ENCODE measurements at places on chromosomes 7 and 10.

GRCh38 chr10:16644146-16644545, 122.5 kb upstream of the C1QL3 start:
- no peak for DNase-seq

DNA sequence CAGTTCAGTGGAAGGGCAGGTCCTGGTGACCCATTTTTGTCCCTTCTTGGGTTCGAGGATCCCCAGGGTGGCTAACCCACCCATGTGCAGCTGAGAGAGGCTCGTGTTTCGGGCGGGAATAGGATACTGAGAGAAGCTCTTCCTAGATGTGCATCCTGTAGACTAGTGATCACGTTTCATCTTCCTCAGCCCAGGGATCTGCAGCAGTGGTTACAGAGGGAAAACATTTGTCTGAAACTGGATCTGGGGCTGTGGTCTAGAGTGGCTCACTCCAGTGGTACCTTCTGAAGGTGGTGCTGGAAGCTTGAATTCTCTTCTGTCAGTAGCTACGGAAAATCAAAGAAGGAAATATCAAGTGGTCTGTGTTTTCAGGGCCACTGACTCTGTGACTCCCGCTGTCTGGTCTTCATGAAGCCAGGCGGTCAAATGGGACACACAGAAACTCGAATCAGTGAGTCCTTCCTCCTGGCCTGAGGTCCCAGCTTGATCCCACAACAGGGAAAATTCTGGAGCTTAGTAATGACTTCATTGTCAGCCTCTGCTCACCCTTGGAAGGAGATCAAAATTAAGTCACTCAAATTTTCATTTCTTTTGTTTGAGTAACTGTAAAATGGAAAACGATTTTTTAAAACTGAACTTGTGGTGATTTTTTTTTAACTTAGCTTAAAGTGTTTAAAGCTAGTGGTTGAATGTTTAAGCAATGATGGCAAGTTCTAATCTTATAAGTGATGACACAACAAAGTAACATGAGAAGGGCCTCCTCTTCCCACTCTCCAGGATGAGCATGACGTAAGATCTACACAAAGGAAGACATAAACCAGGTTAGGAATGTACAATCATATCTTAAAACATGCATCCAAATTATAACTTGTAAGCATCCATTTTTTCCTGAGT, 469.3 kb upstream of the KLF6 start:
- no peak for DNase-seq

- DNase-seq = no peak
These were observed 39.9 kb downstream of the RBM17 start for GRCh38 chr10:6128591-6129251.

DNA sequence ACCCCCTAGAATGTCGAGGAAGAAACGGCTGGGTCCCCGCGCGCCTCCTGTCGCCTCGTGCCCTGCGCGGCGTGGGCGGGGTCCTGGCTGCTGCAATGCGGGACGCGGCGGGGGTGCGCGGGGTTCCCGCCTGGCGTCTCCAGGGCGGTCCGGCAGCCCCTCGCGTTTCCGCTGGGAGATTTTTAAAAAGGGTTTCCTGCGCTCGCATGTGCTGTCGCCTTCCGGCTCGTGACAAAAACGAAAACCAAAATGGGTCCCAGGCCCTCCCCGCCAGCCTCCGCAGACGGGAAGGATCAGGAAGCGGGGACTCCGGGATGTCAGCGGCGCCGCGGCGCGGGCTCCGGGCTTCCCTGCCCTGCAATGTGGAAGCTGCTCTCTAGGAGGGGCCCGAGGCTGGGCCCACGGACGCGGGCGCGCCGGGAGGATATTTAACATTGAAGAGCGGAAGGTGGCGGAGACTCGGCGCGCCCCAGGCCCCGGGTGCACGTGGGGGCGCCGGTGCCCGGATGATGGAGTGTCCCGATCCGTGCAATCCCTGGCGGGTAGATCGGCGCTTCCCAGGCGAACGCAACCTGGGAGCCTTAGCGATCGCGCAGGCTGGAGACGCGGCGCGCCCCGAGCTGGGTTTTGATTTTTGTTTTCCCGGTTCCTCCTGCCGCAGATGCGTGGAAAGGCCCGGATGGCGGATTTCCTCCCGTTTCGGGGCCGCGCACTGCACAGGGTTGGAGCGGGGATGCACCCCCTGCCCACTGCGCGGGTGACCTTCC, 1.0 kb downstream of the PFKP start:
- no peak for DNase-seq

DNA sequence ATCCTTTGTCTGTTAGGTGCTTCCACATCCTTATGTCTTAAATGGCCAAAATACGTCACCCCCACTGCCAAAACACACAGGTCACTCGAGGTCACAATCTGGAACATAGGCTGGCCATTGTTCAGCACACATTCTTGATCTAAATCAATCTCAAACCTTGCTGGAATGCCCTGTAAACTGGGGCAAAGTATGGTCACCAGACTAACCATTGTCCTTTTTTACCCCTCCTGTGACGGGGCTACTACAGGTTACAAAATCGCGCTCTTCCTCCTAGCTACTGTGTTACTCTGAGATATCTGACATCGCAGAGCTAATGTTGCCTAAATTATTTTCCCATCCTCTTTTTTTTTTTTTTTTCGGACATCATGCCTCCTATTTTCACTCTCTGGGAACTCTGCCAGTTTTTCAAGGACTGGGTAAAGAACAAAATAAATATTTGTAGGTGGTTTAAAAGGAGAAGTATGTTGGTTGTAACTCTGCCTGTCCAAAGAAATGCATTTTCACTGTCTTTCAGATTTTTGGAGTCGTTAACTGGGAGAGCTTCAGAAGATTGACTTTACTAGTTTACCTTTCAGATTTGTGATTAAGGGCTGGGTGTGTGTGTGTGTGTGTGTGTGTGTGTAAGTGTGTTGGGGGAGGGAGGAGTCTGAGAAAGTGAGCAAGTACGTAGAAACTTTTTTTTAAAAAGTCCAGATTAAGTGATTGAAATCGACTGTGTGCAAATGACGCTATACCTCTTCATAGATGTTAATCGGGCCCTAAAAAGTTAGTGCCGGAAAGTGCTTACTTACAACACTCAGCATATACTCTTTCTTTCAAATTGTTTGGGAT, 942 bp upstream of the KIAA1217 start:
- no peak for DNase-seq

DNA sequence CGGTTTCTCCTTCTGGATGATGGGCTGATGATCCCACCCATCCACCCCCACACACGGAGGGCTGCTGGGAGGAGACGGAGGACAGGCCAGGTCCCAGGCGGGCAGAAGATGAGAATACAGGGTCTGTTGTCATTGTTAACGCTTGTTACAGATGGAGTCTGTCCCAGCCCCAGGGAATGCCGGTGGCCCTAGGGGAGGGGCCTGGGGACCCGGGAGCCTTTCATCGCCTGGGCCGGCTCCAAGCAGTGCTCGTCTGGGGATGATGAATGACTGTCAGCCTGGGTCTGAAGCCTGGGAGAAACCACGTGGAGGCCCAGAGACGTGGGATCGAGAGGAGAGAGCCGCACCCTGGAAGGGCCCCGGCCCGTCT, 69.2 kb downstream of the UNCX start:
- DNase-seq = no peak

DNA sequence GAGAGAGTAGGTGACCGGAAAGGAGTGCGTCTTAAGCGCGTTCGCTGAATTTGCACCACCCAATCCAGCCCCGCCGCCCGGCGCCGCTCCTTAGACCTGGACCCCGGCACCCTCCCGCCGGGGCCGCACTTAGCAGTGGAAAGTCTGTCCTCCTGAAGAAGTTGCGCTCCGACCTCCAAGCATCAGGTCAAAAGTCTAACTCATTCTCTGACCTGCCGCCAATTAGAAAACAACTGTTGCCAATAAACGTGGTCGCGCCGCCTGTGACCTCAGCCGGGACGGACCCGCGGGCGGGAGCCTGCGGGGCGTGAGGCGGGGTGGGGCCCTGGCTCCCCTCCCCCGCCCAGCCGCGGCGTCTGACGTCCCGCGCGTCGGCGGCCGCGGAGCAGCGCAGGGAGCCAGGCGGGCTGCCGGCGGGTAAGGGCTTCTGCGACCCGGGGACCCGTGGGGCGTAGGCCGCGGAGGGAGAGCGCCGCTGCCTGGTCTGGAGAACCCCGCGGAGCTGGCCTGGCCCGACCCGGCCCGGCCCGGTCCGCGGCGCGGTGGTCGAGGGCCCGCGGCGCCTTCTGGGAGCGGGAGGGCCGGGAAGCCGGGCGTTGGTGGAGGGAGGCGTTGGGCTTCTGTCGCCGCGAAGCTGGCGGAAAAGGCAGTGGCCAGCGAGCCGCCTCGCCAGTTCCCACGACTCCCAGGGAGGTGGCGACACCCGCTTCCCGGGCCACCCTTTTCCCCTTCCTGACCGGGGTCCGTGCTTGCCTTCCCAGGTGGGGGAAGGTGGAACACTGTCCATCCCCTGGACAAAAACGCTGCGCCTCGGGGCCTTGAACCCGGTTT, at the start of gene BCAP29:
BCAP29 (plus strand) TSS at position 362 of the 831 bp plus-strand sequence. CDS start 527 bp downstream, outside the sequence.
- DNase-seq = peak; percentile 25

DNA sequence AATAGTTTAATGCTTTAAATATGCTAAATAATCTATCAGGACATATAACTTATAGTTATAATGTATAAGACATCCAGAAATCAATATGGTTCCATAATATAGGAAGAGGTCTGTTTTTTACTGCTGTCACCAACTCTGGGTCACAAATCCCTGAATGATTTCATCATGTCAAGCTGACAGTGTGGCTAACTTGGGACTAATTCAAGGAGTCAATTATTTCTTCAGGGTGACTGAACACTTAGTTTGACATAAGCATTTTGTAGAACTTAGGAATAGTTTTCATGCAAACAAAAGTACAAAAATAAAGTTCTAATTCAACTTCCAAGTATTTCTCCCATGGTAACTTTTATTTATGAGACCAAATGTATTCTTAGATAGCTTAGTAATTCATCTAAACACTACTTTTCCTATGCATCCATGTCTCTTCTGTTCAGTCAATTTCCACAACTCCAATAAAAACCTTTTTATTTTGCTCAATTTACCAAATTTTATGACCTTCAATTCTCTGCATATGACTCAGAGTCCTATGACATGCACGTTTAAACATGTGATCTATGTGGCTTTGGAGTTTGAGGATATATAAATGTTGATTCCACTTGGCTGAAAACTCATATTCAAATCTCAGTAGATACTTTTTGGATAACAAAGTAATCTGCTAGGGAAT, 40.3 kb upstream of the GNAT3 start:
- DNase-seq = no peak

DNA sequence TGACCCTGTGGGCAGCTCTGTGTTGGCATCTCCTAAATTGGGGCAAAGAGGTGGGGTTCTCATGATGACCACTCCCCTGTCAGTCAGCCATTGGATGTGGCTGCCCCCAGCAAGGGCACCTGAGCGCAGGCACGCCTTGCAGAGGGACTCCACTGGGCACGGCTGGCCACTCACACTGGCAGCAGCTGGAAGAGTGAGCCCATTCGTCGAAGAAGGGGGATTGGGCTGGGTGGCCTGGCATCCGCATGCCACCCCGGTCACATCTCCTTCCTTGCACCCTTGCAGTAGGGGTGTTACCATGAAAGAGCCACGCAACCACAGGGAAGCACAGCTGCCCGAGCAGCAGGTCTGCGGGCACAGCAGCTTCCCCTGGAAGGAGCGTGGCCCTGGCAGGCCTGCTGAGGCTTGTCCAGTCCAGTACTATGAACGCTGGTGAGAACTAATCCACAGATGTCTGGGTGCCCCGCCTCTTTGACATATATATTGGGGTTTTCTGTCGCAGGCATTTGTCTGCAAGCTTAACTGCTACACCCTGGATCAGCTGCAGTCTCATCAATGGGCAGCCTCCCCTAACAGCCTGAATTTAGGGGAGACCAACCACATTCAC, 25.7 kb upstream of the GRB10 start:
- no peak for DNase-seq

GRCh38 chr10:45278860-45279498, 36.4 kb downstream of the OR13A1 start:
- no peak for DNase-seq

DNA sequence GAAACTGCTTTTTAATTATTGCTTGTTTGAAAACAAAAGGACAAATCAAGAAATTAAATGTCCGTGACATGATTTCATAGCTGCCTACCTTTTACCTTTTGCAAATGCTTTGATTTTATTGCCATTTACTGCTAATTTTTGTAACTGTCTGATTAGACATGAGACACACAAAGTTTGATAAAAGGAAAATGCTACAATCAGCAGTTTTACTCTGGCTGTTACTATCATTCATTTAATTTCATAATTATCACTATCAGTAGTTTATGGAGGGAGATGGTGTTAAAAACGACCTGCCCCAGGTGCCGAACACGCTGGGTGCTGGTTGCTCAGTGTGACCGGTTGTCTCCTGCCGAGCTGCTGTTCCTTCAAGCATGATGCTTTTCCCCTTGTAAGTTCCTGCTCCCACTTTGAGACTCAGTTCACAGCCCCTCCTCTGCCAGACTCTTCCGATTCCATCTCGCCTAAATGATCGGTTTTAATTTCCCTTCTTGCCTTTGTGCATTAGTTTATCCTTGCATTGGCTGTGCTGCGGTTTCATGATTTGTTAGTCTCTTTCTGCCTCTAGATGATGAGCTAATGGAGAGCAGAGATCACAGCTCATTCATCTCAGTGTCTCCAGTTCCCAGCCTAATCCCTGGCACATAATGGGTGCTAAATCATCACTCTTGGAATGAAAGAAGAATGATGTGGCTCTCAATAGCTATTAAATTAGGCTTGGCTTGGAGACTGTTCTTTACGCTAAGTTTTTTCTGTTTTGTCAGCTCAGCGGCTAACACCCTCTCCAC, 110.6 kb downstream of the PFKFB3 start:
- DNase-seq = no peak

DNA sequence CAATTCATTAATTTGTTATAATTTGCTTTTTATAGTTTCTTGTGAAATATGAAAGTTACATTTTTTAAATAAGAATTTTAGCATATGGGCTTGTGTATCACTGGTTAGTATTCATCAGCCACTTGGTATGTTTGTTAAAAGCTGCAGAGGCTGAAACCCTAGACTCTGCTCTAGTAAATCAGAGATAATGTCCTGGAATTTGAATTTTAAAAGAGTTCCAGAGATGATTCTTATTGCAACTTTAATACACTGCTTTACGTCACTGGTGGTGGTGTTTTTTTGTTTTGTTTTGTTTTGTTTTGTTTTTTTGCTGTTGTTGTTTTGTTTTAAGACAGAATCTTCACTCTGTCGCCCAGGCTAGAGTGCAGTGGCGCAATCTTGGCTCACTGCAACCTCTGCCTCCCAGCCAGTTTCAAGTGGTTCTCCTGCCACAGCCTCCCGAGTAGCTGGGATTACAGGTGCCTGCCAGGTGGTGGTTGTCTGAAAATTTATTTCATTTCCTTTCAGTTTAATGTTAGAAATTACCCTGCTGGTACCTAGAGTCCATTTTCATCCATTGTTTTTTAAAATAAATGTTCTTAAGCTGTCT, 43.8 kb downstream of the PTPN12 start:
- DNase-seq = no peak

GRCh38 chr10:99345350-99345749, 16.2 kb downstream of the CNNM1 start:
- no peak for DNase-seq

GRCh38 chr7:73966062-73966940, 61.7 kb upstream of the ELN start:
- no peak for DNase-seq

- no peak for DNase-seq
These were observed 62.1 kb downstream of the PKD1L1 start for GRCh38 chr7:47885987-47886811.

- DNase-seq = no peak
These were observed 70.4 kb downstream of the MGAM2 start for GRCh38 chr7:142181966-142182365.

All from stimulated activated CD8-positive, alpha-beta memory T cell treated with anti-CD3 and anti-CD28 coated beads, Interleukin-15, amount 100 ng/mL, for 1 hour (primary cell).